ENCODE measurements at places on chromosomes 1 and 21.

DNA sequence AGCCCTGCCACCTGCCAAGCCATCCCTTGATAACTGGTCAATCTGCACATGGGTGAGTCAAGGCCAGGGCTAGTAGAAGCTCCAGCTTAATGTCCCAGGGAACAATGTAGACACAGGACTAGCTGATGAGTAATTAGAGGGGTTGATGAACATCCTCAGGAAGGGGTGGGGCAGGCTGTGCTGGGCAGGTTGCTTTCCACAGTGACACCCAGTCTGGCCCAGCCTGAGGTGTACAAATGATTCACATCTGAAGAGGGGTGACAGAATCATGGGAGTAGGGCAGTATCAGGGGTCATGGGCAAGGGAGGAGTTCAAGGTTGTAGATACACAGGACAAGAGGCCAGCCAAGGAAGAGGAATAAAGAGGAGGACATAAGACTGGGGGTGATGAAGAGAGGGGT lies 4.3 kb downstream of the LPAR3 start:
- DNase-seq = no peak

DNA sequence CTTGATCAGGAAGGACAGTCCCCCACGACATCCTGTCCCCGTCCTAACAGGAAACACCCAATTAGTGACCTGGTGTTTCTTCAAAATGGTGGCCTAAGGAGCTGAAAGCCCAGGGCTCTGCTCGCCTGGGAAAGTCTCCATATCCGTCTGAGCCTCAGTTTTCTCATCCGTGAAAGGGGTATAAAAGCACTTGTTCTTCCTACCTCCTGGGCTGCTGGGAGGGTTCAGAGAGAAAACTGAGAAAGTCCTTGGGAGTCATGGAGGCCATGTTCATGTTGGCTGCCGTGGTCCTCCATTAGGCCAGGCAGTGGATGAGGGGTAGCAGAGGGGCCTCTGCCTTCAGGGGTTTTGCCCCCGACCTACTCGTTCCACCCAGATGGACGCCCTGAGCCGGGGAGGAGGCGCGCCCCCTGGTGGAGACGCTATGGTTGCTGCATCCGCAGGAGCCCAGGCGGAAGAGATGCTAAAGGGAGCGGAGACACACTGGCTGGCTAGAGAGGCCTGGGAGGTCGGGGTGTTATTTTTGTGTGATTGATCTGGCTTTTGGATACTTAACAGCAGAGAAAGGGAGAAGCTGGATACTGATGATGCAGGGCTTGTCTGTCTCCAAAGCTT lies 113.5 kb downstream of the PRDM2 start:
- DNase-seq = no peak

DNA sequence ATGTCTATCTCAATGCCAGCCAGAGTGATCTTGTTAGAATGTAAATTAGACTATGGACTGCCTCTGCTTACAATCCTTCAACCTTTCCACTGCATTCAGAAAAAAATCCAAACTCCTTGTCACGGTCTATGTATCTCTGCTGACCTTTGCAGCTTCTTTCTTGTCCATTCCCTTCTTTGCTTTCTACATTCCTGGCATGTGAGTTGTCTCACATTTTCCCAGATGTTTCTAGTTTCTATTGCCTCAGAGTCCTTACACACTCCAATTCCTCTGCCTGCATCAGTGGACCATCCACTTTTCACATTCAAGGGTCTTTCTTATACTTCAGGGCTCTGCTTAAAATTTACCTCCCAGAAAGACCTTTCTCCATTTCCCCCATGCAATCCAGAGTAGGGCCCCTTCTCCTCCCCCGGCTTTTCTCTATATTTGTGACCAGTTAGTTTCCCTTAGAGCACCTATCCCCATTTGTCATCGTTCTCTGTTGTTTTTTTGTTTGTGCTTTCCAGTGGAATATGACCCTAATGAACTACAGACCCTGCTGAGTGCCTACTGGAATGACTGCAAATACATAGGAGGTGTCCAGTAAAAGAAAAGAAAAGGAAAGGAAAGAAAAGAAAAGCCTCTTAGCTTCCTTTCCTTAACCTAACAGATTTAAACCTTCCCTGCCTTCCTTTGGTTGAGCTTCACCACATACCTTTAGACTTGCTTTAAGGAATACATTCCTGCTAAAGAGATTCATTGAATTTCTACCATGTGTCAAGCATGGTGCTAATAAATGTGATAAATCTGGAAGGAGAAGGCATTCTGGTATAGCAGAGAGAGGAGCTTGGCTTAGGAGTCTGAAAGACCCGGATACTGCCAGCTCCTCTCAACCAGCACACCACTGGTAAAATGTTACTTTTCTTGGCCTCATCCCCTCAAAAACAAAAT lies 102.0 kb downstream of the DIRAS3 start:
- DNase-seq = peak; percentile 58

DNA sequence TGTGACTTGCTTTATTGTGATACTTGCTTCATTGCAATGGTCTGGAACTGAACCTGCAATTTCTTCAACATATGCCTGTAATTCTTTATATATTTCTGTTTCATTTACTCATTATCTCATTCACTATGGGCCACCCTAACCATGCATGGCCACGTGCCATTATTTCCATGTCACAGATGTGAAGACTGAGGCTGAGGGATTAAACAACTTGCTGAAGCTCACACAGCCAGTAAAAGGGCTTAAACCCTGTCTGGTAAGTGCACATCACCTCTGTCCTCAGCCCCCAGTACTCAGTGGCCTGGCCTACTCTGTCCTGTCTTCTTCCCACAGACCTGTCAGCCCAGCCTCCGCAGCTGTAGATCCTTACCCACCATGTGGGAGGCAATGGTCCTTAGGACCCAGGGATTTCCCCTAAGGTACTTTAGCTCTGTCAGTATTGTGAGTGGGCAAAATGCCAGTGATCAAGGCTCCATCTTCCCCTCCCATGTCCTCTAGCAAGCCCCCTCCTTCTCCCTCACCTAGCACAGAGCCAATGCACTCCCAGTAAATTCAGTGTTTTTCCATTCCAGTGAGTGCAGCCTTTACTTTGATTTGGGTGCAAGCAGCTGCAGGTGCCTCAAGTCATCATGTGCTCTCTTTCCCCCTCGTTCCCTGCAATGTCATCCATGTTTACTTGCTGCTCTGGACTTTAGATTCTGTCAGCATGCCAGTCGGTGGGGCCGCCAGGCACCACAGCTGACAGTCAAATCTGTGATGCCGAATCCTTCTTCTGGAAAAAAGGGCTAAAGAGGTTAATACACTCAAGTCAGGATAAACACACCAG lies 228.2 kb upstream of the PROX1 start:
- no peak for DNase-seq

GRCh38 chr1:18470671-18471355 lies 9.9 kb upstream of the KLHDC7A start:
- no peak for DNase-seq

DNA sequence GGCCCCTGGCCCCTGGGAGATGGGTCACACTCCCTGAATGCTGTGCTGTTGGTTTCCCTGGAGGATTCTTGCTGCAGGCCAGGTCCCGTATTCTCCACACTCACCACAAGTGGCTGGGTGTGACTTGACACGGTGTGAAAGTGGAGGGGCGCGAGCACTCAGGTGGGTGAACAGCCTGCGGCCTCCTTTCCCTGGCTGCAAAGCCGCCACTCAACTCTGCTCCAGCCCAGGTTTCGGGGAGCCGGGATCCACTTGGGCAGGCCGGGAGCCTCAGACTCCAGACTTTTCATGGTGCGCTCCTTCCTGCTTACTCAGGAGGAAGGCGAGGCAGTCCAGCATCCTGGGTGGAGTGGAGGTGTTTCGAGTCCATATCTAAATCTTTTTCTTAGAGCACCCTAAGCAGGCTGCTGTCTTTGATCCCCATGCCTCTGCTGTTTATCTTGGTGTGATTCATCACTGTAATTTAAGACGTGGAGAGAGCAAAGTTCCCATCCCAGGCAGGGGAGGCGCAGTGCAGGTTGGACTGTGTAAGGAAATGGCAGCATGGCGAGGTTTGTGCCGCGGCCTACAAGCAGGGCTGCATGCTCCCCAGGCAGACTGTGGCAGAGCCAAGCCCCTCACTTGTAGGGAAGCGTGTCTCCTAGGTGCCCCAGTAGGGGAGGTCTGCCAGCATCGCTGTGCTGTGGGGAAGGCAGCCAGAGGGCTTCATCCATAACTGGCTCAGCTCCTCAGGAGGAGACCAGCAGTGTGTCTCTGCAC lies 29.6 kb downstream of the VANGL1 start:
- no peak for DNase-seq

DNA sequence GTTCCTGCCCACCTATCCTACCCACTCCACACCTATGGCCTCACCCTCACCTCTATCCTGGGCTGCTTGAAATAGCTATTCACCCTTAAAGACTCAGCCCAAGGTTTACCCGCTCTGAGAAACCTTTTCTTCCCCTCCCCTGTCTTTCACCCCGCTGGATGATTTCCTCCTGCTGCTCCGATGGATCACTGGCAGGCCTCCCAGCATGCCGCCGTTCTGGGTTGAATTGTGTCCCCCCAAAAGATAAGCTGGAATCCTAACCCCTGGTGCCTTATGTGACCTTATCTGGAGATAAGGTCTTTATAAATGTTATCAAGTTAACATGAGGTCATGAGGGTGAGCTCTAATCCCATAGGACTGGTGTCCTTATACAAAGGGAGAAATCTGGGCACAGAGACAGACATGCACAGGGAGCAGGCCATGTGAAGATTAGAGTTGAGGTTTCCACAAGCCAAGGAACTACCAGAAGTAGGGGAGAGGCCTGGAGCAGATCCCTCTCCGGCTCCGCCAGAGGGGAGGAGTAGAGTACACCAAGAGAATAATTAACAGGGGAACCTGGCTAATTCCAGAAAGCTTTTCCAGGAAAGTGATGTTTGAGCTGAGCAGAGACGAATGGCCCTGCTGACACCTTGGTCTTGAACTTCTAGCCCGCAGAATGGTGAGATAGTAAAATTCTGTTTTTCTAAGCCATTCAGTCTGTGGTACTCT lies 110.0 kb upstream of the SERBP1 start:
- DNase-seq = no peak

DNA sequence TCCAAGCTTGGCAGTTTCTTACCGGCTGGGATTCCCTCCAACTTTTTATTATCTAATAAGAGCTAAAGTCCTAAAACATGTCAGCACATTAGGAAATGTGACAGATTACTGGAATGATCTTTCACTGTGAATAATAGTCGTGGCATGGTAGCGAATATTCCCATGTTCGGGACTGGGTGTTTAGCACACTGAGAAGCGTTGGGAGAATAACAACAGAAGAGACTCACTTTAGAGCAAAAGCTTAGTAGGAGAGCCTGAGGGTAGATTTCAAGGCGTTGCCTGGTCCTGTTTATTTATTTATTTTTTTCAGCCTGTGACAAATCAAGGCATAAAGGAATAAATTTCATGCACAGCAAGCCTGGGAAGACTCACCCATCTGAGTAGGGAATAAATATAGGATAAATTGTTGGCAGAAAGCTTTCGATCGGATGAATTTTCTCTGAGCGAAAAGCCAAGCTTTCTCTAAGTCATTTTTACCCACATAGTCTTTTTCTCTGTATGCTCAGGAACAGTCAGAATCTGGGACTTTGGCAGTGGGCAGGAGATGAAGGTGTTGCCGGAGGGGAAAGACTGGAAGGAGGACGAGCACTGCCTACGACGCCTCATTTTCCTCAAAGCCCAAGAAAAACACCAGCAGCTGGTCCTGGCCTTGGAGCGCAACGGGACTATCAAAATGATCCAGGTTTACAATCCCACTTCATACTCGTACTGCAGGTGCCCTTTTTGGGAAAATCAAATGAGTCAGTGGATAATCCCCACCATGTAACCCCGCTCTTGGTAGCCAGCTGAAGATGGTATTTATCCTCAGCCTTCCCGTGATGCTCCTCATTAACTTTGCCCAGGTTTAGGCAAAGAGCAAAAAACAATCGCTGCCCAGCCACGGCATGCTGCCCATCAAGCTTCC lies 97.2 kb downstream of the WDR64 start:
- DNase-seq = no peak

DNA sequence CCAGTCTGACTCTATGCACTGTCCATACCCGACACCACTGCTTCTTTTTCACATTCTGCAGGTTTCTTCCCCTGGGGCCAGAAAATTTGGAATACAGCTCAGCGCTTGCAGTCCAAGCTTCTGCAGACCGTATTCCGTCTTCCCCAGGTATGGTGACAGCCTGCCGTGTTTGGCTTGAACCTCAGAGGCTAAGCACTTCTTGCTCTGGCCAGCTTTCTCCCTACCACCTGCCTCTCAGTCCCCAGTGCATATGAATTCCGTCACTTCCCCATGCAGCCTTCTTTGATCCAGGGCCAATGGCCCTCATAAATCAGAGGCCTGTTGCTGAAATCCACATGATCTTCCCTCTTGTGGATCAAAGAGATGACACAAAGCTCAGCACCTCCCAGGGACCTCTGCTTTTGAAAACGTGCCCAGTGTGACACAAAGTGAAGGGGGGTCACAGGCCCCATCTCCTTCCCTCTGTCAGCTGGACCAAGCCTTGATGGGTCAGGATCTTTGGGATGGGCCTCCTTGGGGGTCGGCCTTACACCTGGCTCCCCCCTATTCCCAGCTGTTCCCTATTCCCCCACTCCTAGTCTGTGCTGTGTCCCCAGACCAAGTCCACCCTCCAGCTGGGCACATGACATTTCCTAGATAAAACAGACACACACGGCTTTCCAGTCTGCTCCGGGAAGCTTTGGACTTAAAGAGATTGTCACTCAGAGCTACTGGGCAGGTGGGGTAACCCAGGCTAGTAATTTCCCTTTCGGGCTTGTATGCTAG lies 66.6 kb downstream of the HMGB4 start:
- no peak for DNase-seq

- no peak for DNase-seq
Observed at GRCh38 chr1:19407494-19408096, 77.7 kb downstream of the CAPZB start.

- no peak for DNase-seq
Observed at GRCh38 chr1:210373628-210373877, 44.9 kb downstream of the HHAT start.

DNA sequence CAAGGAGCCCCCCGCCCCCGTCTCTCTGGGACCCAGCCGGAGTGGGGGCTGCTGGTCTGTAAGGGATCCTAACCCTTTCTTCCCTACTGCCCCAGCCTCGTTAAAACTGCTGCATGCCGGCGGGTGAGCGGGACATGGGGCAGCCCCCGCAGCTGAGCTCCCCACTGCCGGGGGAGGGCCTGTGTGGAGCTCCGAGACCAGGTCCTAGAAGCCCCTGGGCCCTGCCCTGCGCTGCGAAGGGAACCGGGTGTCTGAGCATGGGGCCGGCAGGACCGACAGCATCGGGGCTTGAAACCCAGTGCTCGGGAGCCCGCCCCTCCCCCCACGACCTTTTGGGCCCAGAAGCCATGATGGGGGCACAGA lies 9.2 kb upstream of the COL6A1 start:
- no peak for DNase-seq

GRCh38 chr1:22747021-22747734 lies 36.5 kb downstream of the EPHB2 start:
- DNase-seq = no peak

GRCh38 chr1:46413596-46413985 lies 19.5 kb downstream of the FAAH start:
- DNase-seq = no peak

DNA sequence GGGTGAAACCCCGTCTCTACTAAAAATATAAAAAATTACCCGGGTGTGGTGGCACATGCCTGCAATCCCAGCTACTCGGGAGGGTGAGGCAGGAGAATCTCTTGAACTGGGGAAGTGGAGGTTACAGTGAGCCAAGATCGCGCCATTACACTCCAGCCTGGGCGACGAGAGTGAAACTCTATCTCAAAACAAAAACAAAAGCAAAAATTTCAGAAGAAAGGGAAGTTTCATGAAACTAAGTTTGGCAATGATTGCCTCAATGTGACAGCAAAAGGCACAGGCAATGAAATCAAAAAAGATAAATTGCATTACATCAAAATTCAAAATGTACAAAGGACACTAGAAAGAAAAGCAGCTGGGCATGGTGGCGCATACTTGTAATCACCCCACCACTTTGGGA lies 40.1 kb downstream of the BTF3L4 start:
- DNase-seq = no peak

- no peak for DNase-seq
Observed at GRCh38 chr1:86375688-86376087, 20.4 kb downstream of the ODF2L start.

Measured in HFF-Myc (cell line).